NCI-H2081 treated with DMSO at 0.1 percent for 48 hours (cell line): ENCODE measurements at places on chromosomes 12 and 14.

GRCh38 chr12:81639196-81639595, 120.0 kb downstream of the PPFIA2 start:
- no peak for DNase-seq

- DNase-seq = no peak
These were observed 192.9 kb upstream of the NUDT4 start for GRCh38 chr12:93184672-93185368.

DNA sequence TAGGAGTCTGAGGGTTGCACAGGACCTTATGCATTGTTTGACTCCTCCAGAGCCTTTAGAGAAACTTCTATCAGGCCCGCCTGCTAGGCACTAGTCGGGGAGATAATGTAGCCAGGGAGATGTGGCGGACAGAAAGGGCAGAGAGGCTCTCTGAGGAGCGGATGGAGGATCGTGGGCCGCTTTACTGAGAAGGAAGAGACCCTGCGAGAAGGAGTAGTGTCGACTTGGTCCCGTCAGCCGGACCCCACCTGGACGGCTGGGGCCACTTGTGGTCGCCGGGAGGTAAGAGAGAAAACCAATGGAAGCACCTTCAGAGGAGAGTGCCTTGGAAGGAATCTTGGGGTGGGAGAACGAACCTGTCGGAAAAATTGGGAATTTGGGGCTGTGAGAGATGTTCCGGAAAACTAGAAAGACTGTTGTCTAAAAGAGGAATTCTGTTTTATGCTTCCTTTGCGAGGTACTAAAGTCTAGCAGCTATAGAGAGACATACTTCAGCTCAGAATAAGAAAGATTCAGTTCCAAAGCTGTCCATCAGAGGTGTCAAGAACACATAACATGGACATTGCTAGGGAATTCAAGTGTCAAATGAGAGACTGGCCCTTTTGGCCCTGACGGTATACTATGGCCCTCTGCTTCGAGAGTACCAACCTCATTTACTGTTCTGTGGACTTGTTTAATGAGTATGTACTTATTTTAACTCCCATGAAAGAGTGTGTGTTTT, 660 bp upstream of the MCRS1 start:
- DNase-seq = no peak

DNA sequence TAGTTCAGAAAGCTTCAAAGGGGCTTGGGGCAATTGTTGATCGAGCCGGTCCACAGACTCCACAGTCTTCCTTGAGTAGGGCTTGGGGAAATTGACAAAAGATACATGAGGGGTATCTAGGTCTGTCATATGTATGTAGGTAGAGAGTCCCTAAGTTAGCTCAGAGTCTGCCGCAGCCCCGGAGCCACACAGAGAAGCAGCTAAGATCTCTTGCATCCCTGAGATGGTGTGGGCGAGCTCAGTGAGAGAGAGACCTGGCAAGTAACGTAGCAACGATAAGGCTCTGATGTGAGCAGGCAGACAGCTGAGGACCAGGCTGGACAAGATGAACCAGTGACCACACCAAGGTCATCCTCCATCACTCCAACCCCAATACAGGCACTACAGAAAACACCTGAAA, 297.6 kb downstream of the TMEM132D start:
- DNase-seq = no peak

GRCh38 chr14:62006116-62006731, 244.0 kb downstream of the SNAPC1 start:
- no peak for DNase-seq

DNA sequence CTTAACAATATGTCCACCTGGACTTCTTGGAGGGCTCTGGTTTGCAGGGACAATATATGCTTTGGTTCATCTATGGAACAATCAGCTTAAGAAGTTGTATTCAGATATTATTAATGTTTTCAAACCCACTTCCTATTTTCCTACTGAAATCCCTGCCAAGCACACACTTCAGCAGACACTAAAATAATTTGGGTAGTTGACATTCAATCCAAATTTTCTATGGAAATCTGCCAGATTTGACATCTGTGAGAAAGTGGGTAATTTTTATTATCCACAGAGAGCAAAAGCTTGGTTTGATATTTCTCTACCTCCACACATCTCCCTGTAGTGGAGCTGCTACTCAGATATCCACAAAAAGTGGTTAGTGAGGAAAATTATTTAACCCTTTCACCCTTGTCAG, 378.8 kb upstream of the SOX5 start:
- DNase-seq = no peak

GRCh38 chr12:119157528-119157927, 21.2 kb upstream of the HSPB8 start:
- no peak for DNase-seq

GRCh38 chr14:96781371-96781770, 15.8 kb upstream of the VRK1 start:
- DNase-seq = no peak

GRCh38 chr12:131124487-131125280, 171.0 kb downstream of the ADGRD1 start:
- DNase-seq = no peak

- DNase-seq = no peak
These were observed 7.9 kb upstream of the NAA25 start for GRCh38 chr12:112116232-112117060.

DNA sequence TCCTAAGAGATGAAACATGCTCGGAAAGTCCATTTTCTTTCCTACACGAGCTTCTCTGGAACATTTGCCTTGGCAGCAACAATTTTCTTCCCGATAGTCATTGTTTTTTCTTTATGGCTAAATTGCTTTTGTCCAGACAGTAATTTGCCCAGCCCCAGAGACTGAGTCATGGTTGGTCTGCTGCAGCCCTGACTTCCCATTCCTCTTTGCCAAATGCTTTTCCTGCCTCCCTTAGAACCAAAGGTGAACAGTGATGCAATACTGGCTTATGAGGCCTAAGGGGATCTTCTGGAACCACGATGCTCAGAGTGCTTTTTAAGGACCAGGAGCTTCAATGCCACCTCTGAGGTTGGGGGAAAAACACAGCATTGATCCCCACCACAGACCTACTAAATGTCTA, 1599.6 kb upstream of the TMEM132C start:
- no peak for DNase-seq

GRCh38 chr14:59461891-59462290, 3.3 kb downstream of the GPR135 start:
- DNase-seq = no peak

- no peak for DNase-seq
These were observed 188.7 kb downstream of the BCAT1 start for GRCh38 chr12:24760162-24760561.

GRCh38 chr12:51867796-51868428, 19.4 kb upstream of the FIGNL2 start:
- no peak for DNase-seq
